ENCODE measurements at places on chromosomes 6 and 20.

- DNase-seq, result no peak
Observed at GRCh38 chr20:40325006-40325568, 363.9 kb downstream of the MAFB start.

DNA sequence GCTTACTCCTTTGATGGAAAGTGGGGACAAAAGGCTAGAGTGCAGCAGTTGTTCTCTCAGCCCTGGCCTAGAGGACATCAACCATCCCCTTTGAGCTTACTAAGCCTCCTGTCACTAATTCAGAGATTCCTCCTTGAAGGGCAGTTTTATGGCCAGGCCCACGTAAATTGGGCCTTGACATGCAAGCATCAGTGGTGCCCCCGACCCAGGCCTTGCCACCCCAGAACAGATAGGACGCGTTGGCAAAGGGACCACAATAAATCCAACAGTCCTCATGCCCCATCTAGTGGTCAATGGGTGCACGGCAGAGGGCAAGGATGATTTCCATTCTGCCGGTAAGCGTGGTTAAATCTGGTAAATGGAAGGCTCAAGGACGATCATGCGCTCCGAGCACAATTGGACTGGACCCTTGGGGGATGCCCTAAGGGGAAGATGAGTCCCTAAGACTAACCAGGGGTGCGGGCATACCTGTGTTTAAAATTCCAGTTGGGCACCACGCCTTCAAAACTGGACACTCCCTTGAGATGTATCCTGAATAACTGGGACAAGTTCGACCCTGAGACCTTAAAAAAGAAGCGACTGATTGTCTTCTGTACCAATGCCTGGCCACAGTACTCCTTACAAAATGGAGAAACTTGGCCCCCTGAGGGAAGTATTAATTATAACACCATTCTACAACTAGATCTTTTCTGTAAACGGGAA, 32.6 kb downstream of the CEP85L start:
- DNase-seq, result peak; percentile 49

- no peak for DNase-seq
Observed at GRCh38 chr20:9974324-9974723, 60.5 kb upstream of the ANKEF1 start.

DNA sequence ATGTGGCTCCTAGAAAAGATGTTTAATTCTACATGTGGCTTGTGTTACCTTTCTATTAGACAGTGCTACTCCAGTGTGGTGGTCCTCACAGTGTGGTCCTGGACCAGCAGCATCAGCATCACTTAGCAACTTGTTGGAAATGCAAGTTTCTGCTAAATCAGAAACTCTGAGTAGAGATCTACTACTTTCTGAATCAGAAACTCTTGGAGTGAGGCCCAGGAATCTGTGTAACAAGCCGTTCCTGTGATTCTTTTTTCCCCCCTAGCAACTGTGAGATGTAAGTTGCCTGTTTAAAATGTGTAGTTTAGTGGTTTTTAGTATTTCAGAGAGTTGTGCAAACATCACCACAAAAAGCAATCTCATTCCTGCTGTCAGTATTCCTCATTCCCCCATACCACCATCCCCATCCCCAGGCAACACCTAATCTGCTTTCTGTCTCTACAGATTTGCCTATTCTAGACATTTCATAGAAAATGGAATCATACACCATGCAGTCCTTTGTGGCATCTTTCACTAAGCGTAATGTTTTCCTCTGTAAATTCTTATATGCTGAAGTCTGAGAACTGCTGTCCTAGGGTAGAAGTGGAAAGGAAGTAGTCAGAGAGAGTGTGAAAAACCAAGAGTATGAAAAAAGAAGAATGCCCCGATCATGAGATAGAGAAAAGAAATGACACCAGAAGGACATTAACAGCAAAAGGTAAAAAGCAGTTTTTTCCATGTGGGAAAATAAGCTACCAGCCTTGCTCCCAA, 18.9 kb upstream of the BTBD9 start:
- no peak for DNase-seq

DNA sequence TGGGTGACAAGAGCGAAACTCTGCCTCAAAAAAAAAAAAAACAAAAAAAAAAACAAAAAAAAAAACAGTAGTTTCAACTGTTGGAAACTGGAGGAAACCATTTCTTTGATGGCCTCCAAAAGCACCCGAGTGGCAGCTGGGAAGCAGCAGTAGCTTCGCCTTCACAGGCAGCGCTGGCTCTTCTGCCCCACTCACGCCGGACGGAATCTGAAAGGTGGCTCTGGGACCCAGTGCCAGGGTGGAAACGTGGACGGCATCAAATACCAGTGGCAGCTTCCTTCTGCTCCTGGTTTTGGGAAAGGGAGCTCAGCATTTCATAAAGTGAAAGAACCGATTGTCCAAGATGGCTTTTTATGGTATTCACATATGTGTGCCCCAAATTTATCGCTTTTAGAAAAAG, 159.4 kb downstream of the SMOC2 start:
- DNase-seq, result no peak

DNA sequence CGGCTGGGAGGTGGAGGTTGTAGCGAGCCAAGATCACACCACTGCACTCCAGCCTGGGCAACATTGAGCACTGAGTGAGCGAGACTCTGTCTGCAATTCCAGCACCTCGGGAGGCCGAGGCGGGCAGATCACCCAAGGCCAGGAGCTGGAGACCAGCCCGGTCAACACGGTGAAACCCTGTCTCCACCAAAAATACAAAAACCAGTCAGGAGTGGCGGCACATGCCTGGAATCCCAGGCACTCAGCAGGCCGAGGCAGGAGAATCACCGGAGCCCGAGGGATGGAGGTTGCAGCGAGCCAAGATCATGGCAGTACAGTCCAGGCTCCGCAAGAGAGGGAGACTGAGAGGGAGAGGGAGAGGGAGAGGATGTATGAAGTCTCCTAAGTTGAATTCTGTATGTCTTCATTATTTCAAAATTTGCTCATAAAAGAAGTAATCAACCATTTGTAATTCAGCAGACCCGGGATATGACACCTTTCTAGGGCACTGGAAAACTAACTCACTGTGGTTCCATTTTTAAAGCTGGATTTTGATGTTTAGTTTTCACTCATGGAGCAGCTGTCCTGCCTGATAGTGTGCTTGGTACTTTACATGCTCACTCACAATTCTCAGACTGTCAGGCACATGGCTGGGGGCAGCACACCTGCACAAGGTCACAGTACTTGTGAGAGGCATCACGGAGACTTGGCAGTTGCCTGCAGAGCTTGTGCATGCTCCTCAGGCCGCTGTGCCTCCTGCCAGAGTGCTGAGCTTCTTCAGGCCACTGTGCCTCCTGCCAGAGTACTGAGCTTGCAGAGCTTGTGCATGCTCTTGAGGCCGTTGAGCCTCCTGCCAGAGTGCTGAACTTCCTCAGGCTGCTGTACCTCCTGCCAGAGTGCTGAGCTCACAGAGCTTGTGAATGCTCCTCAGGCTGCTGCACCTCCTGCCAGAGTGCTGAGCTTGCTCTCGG, 106.2 kb downstream of the ERMARD start:
- no peak for DNase-seq

- DNase-seq, result no peak
Observed at GRCh38 chr6:39906318-39906761, 27.9 kb downstream of the MOCS1 start.

- no peak for DNase-seq
Observed at GRCh38 chr6:15184441-15184861, 61.4 kb upstream of the JARID2 start.

DNA sequence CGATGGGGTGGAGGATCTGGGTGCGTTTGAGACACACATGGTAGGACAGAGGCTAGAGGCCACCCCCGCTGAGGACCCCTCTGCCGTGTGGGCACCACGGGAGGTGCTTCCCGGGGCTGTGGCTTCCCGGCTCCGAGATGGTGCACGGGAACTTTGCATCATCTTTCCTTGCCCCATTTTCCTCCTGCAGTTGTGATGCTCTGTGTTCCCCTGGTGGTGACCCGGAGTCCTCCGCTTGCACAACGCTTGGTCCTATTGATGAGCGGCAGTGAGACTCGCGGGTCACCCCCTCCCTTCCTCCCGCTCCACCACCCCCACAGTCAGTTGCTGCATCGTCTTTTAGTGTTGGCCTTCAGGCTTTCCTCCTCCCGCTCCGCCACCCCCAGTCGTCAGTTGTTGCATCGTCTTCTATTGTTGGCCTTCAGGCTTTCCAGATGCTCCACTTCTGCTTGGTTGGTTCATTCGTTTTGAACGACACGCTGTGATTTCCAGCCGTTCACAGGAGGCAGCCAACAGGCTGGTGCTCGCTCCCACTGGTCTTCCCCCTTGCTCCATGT, 37.3 kb downstream of the PYGB start:
- DNase-seq, result no peak

GRCh38 chr6:146426516-146426915, 117.1 kb upstream of the RAB32 start:
- no peak for DNase-seq

All from stimulated activated CD8-positive, alpha-beta memory T cell treated with anti-CD3 and anti-CD28 coated beads, Interleukin-7, amount 100 ng/mL, for 1 hour (primary cell).